IMR-90 (cell line): ENCODE measurements at places on chromosomes 13 and 19. TPM values are rescaled to one million over a fixed set of nuclear protein-coding genes. Genes with fewer than 3 reads are reported as not detected.

DNA sequence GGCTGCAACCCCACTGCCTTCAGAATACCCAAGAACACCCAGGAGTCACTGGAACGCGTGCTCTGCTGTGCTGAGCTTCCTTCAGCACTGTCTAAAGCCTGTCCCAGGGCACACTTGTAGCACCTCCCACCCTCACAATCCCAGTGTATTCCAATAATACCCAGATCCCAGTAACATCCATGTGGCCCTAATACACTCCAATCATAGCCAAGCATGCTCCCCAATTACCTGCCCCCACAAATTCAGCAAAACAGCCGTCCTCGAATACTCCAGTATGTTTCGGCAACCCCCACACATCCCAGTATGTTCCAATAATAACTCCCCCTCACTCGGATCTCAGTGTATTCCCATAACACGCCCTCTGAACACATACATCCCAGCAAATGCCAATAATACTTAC is 29.2 kb downstream of the SHANK1 start:
- no peak for DNase-seq

- DNase-seq = no peak
Measured at GRCh38 chr19:55486043-55486970, 1.3 kb downstream of the NAT14 start.

The ZNF829 gene
- polyA plus RNA-seq = 0.46 and 0.58 TPM in 2 replicates

- DNase-seq = peak; percentile 61
Measured at GRCh38 chr13:85806553-85807175, 7.4 kb upstream of the SLITRK6 start.

GRCh38 chr13:50243931-50244330 is 228.7 kb downstream of the KCNRG start:
- no peak for DNase-seq

The ZNF534 gene
- not detected in 2 replicates for polyA plus RNA-seq

DNA sequence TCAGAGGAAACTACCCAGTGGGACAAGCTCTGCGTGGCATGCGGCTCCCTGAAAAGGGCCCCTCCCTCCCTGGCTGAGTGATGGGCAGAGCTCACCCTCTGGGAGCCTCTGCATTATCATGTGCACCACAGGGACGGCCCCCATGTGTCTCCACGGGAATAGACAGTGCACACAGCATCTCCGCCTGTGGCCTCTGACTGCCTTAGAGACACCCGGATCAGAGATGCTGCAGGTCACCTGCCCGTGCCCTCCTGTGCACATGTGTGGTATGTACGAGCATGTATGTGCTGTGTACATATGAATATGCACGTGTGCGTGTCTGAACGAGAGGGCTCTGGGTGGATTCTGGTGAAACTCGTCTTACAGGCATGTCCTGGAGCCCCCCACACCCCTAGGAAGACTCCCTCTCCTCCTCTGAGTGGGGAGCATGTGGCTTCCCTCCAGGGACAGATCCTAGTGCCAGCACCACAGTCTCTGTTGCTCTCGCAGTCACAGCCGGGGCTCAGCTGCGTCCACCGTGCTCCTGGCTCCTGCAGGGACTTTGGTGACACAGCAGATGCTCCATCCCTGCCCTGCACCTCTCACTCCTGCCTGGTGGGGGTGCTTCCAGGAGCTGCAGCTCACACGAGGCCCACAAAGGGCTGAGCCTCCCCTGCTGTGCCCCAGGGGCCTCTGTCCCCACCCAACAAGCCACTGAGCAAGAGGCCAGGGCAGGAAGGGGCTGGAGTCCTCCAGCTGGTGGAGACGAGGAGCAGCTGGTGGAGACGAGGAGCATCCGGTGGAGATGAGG is 19.6 kb downstream of the C13orf46 start:
- no peak for DNase-seq

DNA sequence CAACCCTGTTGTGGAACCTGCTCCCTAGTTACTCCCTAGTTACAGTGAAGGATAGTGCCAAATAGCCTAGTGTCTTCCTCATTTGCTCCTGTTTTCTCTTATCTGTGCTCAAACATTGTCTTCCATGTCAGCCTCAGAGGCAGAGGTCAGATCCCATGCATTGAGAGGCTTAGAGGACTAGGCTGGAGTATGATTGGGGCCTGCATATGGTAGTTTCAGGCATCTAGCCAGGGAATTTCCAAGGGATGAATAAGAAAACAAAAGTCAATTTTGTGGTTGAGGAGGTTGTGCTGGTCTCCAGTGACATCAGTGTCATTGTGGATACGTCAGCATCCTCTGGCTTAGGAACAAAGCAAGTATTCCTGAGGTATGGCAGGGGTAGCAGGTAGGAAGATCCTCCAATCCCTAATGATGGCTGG is 9.4 kb downstream of the ZNF546 start:
- DNase-seq = peak; percentile 95

DNA sequence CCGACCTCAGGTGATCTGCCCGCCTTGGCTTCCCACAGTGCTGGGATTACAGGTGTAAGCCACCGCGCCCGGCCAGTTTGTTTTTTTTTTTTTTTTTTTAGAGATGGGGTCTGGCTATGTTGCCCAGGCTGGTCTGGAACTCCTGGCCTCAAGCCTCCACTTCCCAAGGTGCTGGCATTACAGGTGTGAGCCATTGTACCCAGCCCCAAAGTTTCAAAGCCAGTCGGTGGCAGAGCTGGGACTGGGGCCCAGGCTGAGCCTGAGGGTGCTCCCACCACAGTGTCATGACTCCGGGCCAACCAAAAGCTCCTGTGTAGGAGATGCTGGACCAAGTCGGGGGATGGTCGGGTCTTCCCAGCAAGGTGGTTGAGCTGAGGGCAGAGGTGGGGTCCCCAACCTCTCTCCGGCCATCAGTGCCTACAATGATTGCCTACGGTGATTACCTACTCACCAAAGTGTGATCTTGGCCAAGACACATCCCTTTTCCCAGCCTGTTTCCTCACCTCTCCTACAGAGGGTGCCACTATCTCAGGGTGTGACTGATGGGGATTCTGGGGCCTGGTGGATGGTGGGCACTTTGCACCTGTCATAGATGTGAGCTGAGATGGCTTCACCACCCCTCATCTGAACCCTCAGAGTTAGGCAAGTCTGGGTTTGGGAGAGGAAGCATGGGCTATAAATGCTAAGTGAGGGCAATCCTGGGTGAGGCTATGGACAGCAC is 5.9 kb upstream of the SAMD1 start:
- no peak for DNase-seq

GRCh38 chr13:48527955-48528354 is 4.9 kb downstream of the RCBTB2 start:
- no peak for DNase-seq

The SULT2A1 gene
- not detected in 2 replicates for polyA plus RNA-seq

The SLC25A41 gene
- 0.14 TPM in 1 of 2 replicates, not detected in the other for polyA plus RNA-seq

The OR7C2 gene
- polyA plus RNA-seq = not detected in 2 replicates

The ZNF571 gene
- polyA plus RNA-seq = 0.60 and 0.82 TPM in 2 replicates

GRCh38 chr13:45482571-45483173 is 17.9 kb downstream of the COG3 start:
- DNase-seq = peak; percentile 22

The SNAPC2 gene
- polyA plus RNA-seq = 29.2 and 34.9 TPM in 2 replicates

The LRP3 gene
- polyA plus RNA-seq = 20.2 and 25.7 TPM in 2 replicates

- no peak for DNase-seq
Measured at GRCh38 chr19:7590256-7590655, 5.4 kb upstream of the CAMSAP3 start.

GRCh38 chr19:45781214-45782161 is 802 bp downstream of the DMPK start:
- DNase-seq = no peak

- no peak for DNase-seq
Measured at GRCh38 chr13:101267656-101268055, 148.7 kb downstream of the NALCN start.

The NAXD gene
- 24.4 and 27.2 TPM in 2 replicates for polyA plus RNA-seq

The ZNF382 gene
- 0.59 and 0.80 TPM in 2 replicates for polyA plus RNA-seq

DNA sequence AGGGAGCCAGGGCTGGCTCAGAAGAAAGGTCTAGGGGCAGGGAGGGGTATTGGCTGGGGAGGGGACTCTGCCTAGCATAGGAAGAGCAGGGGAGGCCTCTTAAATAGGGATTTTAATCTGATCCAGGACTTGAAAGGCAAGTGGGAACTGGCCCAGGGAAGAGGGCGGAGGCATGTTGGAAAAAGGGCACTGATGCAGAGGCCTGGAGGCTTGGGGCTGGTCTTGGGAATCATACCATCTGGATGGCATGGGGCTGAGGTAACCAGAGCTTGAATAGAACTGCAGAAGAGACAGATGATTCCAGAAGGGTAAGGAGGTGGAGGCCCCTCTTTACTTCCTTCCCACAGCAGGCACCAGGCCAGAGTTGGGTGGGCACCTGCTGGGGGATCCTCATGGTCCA is 29.1 kb downstream of the CERS4 start:
- DNase-seq = no peak

DNA sequence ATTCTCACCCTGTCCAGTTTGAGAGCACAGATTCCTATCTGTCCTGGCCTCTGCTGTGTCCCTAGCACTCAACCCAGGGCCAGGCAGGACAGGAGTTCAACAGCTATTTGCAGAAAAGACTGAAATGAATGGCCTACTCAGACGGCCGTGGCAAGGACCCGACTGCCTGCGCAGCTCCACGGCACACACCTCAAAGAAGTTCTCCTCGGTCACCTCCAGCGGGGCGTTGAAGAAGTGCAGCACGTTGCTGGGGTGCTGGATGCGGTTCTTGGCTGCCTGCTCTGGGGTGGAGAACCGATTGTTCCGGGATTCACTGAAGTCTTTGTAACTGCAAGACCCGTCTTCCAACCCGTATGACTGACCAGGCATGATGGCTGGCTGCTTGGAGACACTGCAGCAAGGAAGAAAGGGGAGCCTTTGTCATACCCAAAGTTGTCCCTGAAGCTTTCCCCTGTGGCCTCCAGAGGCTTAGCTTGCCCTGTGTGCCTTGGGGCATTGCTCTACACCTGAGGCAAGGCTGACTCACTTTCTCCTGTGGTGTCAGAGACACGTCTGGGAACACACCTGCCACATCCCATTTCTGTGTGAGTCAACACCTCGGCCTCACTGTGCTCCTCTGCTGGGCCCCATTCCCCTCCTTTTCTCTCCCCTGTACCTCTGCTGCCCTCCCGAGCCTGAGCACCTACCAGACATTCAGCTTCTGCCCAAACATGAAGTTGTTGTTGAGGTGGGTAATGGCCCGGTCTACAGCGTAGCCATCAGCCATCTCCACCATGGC is 6.8 kb upstream of the ECH1 start:
- no peak for DNase-seq

DNA sequence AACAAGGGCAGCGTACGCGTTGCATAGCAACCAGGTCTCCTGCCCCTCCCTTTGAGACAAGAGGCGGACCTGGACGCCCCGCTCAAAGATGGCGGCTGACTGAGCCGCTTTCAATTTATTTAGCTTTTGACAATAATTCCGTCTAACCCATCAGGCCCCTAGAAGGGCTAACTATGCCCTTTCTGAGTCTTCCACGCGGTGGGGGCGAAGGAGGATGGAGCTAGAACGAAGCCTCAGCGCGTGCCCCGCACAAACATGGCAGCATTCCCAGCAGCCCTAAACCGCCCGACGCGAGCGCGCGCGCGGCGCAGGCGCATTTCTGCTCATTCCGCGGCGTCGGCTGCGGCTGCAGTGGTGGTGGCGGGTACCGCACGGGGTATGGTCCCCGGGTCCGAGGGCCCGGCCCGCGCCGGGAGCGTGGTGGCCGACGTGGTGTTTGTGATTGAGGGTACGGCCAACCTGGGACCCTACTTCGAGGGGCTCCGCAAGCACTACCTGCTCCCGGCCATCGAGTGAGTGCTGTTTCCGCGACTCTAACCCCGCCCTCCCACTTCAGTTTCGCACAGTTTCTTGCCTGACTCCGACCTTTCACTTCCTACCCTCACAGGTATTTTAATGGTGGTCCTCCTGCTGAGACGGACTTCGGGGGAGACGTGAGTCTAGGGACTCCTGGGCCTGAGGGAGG is at the start of gene MED25:
Gene MED25 (plus strand): TSS at position 326 of the 685 bp plus-strand sequence. CDS start 53 bp downstream, at position 379.
- peak; percentile 76 for DNase-seq

The CA11 gene
- polyA plus RNA-seq = 2.7 and 2.9 TPM in 2 replicates

The MUC16 gene
- polyA plus RNA-seq = not detected in 2 replicates

GRCh38 chr19:2325281-2326046 is 2.9 kb downstream of the LSM7 start:
- no peak for DNase-seq

DNA sequence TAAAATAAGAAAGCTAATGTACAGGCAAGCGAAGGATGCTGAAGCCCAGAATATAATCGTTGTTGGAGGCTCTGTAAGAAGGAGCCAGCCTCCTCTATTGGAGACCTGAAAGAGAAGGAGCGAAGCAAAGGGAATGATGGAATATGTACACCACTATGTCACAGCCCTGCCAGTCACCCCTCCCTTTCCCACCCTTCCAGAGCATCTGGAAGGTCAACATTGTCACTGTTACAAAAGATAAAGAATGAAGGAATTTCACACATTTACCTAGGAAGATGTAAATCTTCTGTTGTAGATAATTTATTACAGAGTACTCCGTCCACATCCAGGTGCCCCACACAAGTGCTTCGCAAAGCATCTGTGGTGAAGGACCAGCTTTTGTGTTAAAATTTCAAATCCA is 39.7 kb upstream of the SACS start:
- DNase-seq = no peak

DNA sequence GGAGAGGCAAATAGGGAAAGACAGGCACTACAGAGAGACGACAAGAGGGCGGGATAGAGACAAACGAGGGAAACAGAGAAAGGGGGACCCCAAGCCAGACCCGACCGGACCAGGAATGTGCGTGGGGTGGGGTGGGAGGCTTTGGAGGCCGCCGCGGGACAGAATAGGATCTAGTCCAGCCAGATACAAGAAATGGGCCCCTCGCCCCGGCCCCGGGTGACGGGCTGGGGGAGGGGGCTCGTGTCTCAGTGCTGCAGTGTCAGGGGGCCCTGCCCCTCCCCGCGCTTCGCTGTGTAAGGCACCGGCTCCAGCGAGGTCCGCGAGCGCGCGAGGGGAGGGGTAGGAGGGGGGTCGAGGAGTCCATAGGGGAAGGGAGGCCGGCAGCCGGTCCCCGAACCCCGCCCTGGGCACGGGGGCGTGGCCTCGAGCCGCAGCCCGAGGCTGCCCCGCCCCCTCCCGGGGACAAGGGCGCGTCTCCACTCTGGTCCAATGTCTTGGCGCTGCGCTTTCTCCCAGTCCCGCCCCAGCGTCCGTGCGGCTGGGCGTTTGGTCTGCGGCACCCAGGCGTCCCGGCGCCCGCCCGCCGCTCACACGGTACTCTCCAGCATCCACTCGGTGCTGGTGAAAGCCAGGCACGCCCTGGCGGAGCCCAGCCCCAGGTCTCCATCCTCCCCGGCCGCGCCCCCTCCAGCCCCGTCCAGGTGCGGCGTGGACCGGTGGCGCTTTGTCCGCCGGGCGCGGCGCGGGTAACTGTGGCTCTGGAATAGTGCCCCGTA is 11.0 kb downstream of the IFNL1 start:
- no peak for DNase-seq

The PPP1R13L gene
- 11.6 and 13.3 TPM in 2 replicates for polyA plus RNA-seq

DNA sequence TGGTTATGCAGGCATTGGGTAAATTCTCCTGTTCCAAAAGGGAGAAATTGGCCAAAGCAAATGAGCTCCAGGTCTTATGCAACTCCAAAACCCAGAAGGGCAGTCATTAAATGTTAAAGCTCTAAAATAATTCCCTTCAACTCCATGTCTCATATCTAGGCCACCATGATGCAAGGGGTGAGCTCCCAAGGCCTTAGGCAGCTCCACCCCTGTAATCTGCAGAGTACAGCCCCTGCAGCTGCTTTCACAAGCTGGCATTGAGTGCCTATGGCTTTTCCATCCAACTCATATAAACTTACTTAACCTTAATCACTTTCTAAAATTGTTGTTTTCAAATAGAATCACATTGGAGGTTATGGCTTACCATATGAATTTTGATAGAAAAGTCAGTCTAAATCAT is 44.7 kb upstream of the ZNF429 start:
- no peak for DNase-seq

GRCh38 chr13:42322806-42323205 is 50.9 kb downstream of the AKAP11 start:
- DNase-seq = no peak

The SIGLEC10 gene
- not detected in 2 replicates for polyA plus RNA-seq

The B3GNT3 gene
- polyA plus RNA-seq = not detected in 2 replicates

The ATXN8OS gene
- not detected in 2 replicates for polyA plus RNA-seq

The IL17D gene
- polyA plus RNA-seq = 1.2 and 1.4 TPM in 2 replicates
